ENCODE measurements at places on chromosomes 12 and 14. TPM values are rescaled to one million over a fixed set of nuclear protein-coding genes. Genes with fewer than 3 reads are reported as not detected.

DNA sequence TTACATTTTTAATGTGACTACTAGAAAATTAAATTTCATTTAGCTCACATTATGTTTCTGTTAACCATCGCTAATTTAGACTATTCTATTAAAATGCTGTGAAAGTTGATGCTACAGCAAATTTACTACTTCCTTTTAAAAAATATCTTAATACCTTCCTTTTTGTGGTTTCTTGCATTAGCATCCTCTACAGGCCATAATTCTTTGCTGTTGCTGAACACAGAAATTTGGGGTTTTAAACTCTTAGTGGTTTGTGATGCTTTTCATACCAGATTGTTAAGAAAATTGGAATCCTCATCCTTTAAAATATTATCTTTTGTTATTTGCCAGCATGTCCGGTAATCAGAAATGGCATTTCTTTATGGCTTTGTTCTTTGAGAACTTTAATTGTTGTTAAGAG, 18.1 kb downstream of the WNK1 start:
- DNase-seq: no peak
- no peaks in the 10 kb centered on the region for H3K27me3 ChIP-seq
- no peak overlapping the region for H3K4me3 ChIP-seq
- no peak overlapping the region for H3K27ac ChIP-seq
- H3K4me1 ChIP-seq: peaks cover 50% of the 10 kb centered on the region
- no peaks in the 10 kb centered on the region for H3K36me3 ChIP-seq

DNA sequence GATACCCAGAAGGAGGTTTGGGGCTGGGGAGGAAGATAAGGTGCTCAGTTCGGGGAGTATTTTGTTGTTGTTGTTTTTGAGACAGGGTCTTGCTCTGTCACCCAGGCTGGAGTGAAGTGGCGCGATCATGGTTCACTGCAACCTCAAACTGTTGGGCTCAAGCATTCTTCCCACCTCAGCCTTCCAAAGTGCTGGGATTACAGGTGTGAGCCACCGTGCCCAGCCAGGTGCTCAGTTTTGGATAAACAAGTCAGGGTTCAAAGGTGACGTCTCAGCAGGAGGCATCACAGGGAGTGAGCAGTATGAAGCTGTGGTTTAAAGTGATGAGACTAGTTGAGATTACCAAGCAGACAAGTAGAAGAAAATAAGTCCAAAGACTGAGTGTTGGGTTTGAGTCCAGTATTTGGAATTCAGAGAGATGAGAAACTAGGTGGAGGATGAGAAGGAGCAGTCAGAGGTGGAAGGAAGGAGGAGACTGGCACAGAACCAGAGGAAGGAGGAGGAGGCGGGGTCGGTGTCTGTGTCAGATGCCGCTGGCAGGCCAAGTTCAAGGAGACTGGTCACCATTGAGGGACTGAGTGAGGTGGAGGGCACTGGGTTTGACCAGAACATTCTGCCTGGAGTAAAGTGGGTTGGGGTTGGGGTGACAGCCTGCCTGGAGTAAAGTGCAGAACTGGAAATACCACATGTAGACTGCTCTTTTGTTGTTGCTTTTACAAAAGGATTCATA, 16.1 kb downstream of the SLC35E3 start:
- no peaks in the 10 kb centered on the region for H3K4me1 ChIP-seq
- DNase-seq: no peak
- no peak overlapping the region for H3K27ac ChIP-seq
- no peaks in the 10 kb centered on the region for H3K27me3 ChIP-seq
- H3K36me3 ChIP-seq: peaks cover 59% of the 10 kb centered on the region

DNA sequence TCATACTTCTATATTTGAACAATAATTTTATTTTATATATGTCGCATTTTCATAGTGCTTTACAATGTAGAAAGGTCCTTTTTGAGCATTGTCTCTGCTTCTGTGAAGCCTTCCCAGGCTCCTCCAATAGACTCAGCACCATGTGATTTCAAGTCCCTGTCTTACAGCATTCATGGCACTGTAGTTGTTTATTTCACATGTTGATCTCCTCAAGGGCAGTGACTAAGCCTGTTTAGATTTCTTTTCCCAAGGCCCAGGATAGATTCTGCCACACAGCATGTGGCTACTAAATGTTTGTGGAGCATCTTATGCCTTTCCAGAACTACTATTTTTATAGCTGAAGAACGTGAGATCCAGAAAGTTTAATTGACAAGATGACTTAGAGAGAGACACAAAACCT, 391.7 kb downstream of the TMEM117 start:
- H3K4me1 ChIP-seq: no peaks in the 10 kb centered on the region
- H3K27ac ChIP-seq: no peak overlapping the region
- H3K27me3 ChIP-seq: no peaks in the 10 kb centered on the region
- no peak for DNase-seq
- no peak overlapping the region for H3K4me3 ChIP-seq

GRCh38 chr14:92417759-92418158, 94.8 kb downstream of the SLC24A4 start:
- DNase-seq: no peak
- no peaks in the 10 kb centered on the region for H3K4me1 ChIP-seq
- H3K27ac ChIP-seq: no peak overlapping the region
- H3K27me3 ChIP-seq: no peaks in the 10 kb centered on the region
- no peaks in the 10 kb centered on the region for H3K36me3 ChIP-seq

GRCh38 chr14:79278798-79279644, 932.3 kb downstream of the DIO2 start:
- no peaks in the 10 kb centered on the region for H3K36me3 ChIP-seq
- peak overlapping the region; percentile 75 for H3K27ac ChIP-seq
- peaks cover 37% of the 10 kb centered on the region for H3K4me1 ChIP-seq
- H3K4me3 ChIP-seq: peak overlapping the region; percentile 67
- no peaks in the 10 kb centered on the region for H3K27me3 ChIP-seq

DNA sequence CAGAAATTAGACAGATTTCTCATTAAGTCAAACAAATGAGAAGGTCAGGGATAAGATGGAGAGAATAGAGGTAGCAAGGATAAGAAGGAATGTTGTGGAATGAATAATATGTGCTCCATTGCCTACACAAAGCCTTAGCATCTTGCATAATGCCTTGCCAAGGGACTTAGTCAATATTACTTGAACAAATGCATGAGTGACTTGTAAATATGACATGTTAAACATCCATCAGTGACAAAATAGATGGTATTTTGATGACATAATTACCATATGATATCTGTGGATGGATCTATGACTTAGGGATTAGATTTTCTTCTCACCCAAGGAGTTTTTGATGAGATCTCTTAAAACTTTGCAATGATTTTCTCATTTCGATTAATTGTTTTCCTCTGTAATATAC, 194.1 kb upstream of the RASSF8 start:
- no peak for DNase-seq
- H3K4me1 ChIP-seq: no peaks in the 10 kb centered on the region
- no peak overlapping the region for H3K27ac ChIP-seq
- H3K27me3 ChIP-seq: no peaks in the 10 kb centered on the region

GRCh38 chr14:39367387-39367751, 64.9 kb downstream of the FBXO33 start:
- H3K4me3 ChIP-seq: no peak overlapping the region
- peaks cover 5% of the 10 kb centered on the region for H3K4me1 ChIP-seq
- DNase-seq: no peak
- peaks cover 13% of the 10 kb centered on the region for H3K36me3 ChIP-seq

DNA sequence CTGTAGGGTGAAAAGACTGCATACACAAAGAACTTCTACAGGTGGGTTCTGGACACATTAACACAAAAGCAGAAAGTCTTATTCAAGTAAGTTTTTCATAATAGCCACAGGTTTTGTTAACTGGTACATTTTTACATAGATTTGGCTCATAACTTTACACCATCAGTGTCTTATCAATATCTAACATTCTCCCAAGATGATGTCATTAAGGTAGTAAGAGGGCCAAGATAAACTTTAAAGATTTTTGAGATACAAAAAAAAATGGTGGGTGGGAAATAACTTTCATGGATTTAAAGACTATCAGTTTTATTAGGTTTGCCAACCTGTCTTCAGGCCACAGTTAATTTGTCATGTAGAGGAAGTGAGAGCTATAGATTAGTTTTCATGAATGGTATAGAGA, 1.7 kb downstream of the SUPT16H start:
- peaks cover 20% of the 10 kb centered on the region for H3K4me1 ChIP-seq
- no peak overlapping the region for H3K4me3 ChIP-seq
- no peak for DNase-seq
- H3K27me3 ChIP-seq: no peaks in the 10 kb centered on the region
- H3K27ac ChIP-seq: no peak overlapping the region

- peaks cover 19% of the 10 kb centered on the region for H3K36me3 ChIP-seq
- H3K27ac ChIP-seq: peak overlapping the region; percentile 87
- no peak for DNase-seq
- H3K4me3 ChIP-seq: no peak overlapping the region
- no peaks in the 10 kb centered on the region for H3K27me3 ChIP-seq
- peaks cover 69% of the 10 kb centered on the region for H3K4me1 ChIP-seq
Observed at GRCh38 chr14:91142214-91142668, 28.4 kb downstream of the DGLUCY start.

- no peaks in the 10 kb centered on the region for H3K27me3 ChIP-seq
- peak overlapping the region; percentile 63 for H3K4me3 ChIP-seq
- peaks cover 26% of the 10 kb centered on the region for H3K4me1 ChIP-seq
- peaks cover 22% of the 10 kb centered on the region for H3K36me3 ChIP-seq
- H3K27ac ChIP-seq: peak overlapping the region; percentile 87
- no peak for DNase-seq
Observed at GRCh38 chr14:102510616-102511520, 1.3 kb upstream of the ANKRD9 start.

- DNase-seq: no peak
- no peak overlapping the region for H3K4me3 ChIP-seq
- no peak overlapping the region for H3K27ac ChIP-seq
- no peaks in the 10 kb centered on the region for H3K27me3 ChIP-seq
- H3K4me1 ChIP-seq: no peaks in the 10 kb centered on the region
Observed at GRCh38 chr12:126404293-126404881, 1339.2 kb downstream of the AACS start.

DNA sequence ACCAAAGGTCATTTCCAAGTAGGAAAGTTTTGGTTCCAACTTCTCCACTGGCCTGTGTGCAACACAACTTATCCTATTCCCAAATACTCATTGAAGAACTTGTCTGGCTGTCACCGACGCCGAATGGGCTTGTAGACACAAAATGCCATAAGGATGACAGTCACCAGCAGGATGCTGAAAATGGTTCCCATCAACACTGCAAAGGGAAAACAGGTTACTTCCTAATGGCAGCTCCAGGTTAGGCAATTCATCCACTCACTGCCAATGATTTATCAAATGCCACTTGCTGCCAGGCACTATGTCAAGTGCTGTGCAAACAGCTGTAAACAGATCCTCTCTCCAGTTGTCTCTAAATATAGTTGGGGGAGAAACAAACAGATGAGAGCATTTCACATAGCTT, 6.1 kb downstream of the C12orf76 start:
- DNase-seq: no peak
- no peak overlapping the region for H3K4me3 ChIP-seq
- no peaks in the 10 kb centered on the region for H3K27me3 ChIP-seq
- H3K36me3 ChIP-seq: peaks cover 34% of the 10 kb centered on the region

GRCh38 chr14:51168215-51168613, 71.8 kb upstream of the TMX1 start:
- H3K27ac ChIP-seq: no peak overlapping the region
- no peaks in the 10 kb centered on the region for H3K4me1 ChIP-seq
- H3K27me3 ChIP-seq: no peaks in the 10 kb centered on the region

DNA sequence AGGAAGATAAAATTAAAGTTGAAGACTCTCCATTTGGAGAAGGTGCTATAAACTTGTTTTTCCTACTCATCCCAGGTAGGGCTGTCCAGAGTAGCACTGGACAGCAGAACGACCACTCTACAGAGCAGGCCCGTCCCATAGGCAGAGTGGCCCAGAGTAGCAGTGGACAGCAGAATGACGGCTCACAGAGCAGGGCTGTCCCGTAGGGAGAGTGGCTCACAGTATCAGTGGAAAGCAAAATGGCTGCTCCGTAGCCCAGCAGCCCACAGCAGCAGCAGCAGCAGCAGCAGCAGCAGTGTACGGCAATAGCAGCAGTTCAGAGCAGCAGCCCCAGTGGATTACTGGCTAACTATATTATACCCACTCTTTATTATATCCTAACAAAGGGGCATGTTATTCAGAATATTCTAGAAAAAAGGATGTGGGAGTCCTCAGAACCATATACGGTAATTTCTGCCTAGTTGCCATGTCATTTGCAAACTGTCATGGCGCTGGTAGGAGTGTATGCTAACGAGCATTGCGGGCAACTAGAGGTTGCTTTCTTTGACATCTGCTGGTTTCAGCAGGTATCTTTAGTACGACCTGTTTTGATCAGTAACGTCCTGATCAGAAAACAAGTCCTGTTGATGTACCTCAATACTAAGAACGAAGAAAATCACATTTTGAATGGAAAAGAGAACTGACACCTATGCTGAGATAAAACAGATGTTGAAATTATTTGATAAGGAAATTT, 567.3 kb downstream of the SLC16A7 start:
- DNase-seq: no peak
- H3K27ac ChIP-seq: no peak overlapping the region
- H3K4me3 ChIP-seq: no peak overlapping the region
- no peaks in the 10 kb centered on the region for H3K4me1 ChIP-seq

DNA sequence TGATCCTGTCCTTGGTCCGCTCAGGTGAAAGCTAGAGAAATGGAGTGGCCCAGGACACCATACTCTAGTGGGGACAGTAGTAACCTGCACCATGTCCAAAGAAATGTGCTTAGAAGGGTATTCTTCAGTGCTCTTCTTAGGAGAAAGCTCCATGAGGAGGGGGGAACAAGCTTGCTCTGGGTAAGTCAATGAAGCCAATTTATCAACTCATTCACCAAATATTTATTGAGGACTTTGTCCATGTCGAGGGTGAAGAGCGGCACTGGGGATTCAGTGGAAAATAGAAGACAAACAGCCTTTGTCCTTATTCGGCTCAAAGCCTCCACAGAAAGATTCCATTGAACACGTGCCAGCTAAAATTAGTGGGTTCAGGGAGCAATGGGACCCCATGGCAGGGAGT, 677.8 kb downstream of the BCL11B start:
- H3K27me3 ChIP-seq: no peaks in the 10 kb centered on the region
- H3K27ac ChIP-seq: no peak overlapping the region
- no peak overlapping the region for H3K4me3 ChIP-seq
- H3K36me3 ChIP-seq: no peaks in the 10 kb centered on the region
- no peaks in the 10 kb centered on the region for H3K4me1 ChIP-seq
- peak; percentile 64 for DNase-seq

- no peak overlapping the region for H3K27ac ChIP-seq
- no peaks in the 10 kb centered on the region for H3K4me1 ChIP-seq
- no peaks in the 10 kb centered on the region for H3K36me3 ChIP-seq
- no peaks in the 10 kb centered on the region for H3K27me3 ChIP-seq
- DNase-seq: no peak
- no peak overlapping the region for H3K4me3 ChIP-seq
Observed at GRCh38 chr12:105253866-105254513, 18.0 kb upstream of the APPL2 start.

GRCh38 chr12:66365718-66366490, 63.6 kb downstream of the HELB start:
- no peaks in the 10 kb centered on the region for H3K27me3 ChIP-seq
- DNase-seq: no peak
- H3K4me1 ChIP-seq: no peaks in the 10 kb centered on the region
- no peak overlapping the region for H3K27ac ChIP-seq

Gene KRT83
- total RNA-seq: not detected

Gene OASL
- 0.50 TPM for total RNA-seq

Gene RAD9B
- 5.0 TPM for total RNA-seq

Gene FSCB
- total RNA-seq: not detected

Gene ACIN1
- 98.3 TPM for total RNA-seq

Gene PLCZ1
- total RNA-seq: not detected

Gene PHC1
- 33.2 TPM for total RNA-seq

Gene PRB3
- not detected for total RNA-seq

Gene EXOC3L4
- total RNA-seq: 1.3 TPM

Gene FLVCR2
- total RNA-seq: 7.5 TPM

Measured in esophagus muscularis mucosa (tissue), 4 donors.